ENCODE measurements at places on chromosomes 11 and 22. TPM values are rescaled to one million over a fixed set of nuclear protein-coding genes. Genes with fewer than 3 reads are reported as not detected.

DNA sequence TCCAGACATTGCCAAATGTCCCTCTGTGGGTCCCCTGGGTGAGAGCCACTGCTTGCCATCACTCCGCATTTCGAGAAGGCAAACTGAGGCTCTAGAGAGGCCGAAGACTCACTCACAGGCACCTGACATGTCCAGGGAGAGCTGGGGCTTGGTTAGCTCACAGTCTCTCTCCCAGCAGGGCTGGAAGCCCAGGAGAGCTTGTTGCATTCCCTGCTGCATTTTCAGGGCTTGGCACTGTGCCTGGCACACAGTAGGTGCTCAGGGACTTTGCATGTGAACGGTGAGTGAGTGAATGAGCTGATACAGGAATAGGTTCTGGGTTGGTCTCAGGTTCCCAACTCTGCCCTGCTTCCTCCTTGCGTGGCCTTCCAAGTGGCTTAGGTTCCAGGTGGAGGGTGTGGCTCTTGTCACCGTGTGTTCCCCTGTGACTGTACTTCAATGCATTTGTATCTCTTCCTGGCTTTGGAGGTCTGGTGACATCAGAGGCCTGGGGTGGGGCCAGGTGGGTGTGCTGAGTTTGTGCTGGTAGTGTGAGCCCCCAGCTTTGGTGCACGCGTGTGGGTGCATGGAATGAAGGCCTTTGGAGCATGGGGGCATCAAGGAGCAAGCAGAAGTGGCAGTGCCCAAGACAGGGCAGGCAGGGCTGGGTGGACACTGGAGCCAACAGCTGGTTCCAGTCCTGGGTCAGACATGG, 18.4 kb upstream of the SMIM38 start:
- H3K27ac ChIP-seq: no peak overlapping the region
- no peaks in the 10 kb centered on the region for H3K4me1 ChIP-seq
- peaks cover 17% of the 10 kb centered on the region for H3K36me3 ChIP-seq
- no peak overlapping the region for H3K4me3 ChIP-seq

- DNase-seq: no peak
- H3K27me3 ChIP-seq: peaks cover 22% of the 10 kb centered on the region
- peaks cover 4% of the 10 kb centered on the region for H3K36me3 ChIP-seq
- no peak overlapping the region for H3K4me3 ChIP-seq
- H3K27ac ChIP-seq: no peak overlapping the region
- H3K4me1 ChIP-seq: peaks cover 16% of the 10 kb centered on the region
Observed at GRCh38 chr11:75475767-75476650, 43.0 kb upstream of the KLHL35 start.

DNA sequence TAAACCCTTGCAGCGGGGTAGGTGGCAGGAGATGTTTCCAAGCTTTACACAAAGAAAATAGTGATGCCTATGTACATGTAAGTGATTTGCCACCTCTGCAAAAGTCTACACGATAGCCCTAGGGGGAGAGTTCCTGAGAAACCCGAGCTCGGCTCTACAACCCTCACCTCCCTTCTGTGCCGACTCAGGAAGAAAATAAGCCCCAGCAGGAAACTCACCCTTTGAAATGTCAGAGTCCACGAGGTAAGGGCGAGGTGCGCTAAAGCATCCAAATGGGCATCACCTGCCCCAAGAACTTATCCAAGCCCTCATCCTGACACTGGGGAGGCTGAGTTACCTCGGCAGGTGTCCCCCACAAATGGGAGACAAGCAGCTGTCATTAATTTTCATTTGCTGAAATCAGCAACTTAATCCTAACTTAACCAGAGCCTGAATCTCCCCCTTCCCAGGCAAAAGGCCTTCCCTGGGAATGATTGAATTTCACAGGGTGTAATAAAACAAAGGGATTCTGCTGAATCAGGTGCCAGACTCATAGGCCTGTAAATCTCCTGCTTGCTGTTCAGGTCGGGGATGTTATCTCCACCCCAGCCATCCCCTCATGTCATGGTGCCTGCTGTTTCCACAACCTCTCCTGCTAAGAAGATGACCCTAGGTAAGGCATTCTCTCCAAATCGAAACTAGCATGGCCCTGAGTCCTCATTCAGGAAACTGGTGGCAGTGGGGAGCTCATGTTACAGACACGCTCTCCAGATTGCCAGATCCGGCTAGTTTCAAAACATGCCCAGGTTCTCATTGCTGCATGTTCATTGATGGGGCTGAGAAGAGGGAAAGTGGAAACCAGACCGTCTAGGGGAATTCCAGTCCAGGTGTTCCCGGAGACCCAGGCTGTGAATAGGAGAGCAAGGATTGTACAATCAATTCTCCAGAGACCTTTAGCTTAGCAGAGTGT, 105.3 kb upstream of the KIRREL3 start:
- H3K27me3 ChIP-seq: peaks cover 6% of the 10 kb centered on the region
- DNase-seq: peak; percentile 57
- peaks cover 38% of the 10 kb centered on the region for H3K4me1 ChIP-seq
- H3K4me3 ChIP-seq: peak overlapping the region; percentile 79
- H3K27ac ChIP-seq: peak overlapping the region; percentile 99

DNA sequence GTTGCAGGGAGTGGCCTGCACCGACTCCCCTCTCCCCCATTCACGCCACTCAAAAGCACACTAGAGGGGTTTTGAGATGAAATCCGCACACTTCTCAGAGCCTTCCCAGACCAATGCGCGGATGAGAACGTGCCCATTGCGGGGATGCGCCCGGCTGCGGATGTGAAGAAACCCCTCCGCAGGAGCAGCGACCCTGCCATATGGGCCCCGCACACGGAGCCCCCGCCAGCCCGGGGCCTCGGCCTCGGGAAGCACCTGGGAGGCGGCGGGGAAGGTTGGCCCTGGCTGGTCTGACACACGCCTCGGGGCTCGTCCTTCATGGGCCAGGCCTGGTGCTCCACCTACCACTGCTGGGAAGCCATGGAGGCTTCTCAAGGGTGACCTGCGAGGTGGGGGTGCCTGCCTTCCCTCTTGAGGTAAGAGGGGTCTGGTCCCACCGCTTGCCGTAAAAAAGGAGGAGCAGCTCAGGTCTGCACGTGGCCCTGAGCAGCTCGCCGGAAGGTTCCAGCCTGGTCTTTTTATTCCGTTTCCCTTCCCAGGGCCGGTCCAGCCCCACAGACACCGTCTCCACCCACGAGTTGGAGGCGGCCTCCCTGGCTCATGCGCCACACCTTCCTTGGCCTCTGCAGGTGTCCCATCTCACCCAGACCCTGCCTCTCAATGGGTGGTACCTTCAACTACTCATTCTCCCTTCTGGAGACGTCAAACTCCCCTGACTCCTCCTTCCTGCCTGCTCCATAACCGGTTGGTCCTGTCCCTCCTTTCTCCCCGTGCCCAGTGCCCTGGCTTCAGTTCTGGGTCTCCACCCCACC, 39.4 kb downstream of the TRMU start:
- DNase-seq: no peak
- peaks cover 5% of the 10 kb centered on the region for H3K36me3 ChIP-seq
- H3K4me1 ChIP-seq: peaks cover 4% of the 10 kb centered on the region

DNA sequence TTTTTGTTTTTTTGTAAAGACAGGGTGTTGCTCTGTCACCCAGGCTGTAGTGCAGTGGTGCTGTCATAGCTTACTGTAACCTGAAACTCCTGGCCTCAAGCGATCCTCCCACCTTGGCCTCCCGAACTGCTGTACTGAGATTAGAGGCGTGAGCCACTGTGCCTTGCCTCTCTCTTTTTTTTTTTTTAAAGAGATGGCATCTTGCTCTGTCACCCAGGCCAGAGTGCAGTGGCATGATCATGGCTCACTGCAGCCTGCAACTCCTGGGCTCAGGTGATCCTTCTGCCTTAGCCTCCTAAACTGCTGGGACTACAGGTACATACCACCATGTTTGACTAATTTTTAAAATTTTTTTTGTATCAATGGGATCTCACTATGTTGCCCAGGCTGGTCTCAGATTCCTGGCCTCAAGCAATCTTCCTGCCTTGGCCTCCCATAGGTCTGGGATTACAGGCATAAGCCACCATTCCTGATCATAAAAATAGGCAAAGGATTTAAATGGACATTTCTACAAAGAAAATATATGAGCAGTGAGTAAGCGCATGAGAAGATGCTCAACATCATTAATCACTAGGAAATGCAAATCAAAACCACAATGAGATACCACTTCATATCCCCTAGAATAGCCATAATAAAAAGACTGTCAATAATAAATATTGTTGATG, 17.3 kb upstream of the CLNS1A start:
- H3K4me3 ChIP-seq: no peak overlapping the region
- no peaks in the 10 kb centered on the region for H3K27me3 ChIP-seq
- H3K27ac ChIP-seq: no peak overlapping the region
- DNase-seq: no peak

GRCh38 chr11:94746721-94747120, 21.4 kb upstream of the AMOTL1 start:
- no peaks in the 10 kb centered on the region for H3K36me3 ChIP-seq
- no peak for DNase-seq
- H3K27ac ChIP-seq: no peak overlapping the region
- H3K4me1 ChIP-seq: no peaks in the 10 kb centered on the region
- H3K27me3 ChIP-seq: peaks cover 2% of the 10 kb centered on the region

DNA sequence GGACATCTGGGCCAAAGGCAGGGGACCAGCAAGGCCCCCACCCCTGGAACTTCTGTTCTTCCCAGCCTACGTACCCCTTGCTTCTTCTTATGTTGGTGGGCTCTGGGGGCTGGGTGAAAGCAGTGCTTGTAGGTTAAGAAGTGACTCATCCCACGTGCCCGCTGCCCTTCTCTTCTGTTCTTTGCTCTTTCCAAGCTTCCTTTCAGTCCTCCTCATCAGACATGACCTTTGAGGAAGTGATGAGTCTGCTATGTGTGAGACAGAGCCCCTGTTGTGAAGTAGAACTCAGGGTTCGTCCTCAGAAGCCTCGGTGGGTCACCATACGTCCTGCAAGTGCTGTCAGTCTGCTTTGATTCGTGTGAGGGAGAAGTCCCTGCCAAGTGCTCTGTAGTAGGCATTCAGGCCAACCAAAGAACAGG, 12.7 kb downstream of the MED15 start:
- no peak overlapping the region for H3K4me3 ChIP-seq
- H3K27me3 ChIP-seq: peaks cover 5% of the 10 kb centered on the region
- peaks cover 18% of the 10 kb centered on the region for H3K4me1 ChIP-seq
- no peaks in the 10 kb centered on the region for H3K36me3 ChIP-seq
- DNase-seq: no peak
- no peak overlapping the region for H3K27ac ChIP-seq

DNA sequence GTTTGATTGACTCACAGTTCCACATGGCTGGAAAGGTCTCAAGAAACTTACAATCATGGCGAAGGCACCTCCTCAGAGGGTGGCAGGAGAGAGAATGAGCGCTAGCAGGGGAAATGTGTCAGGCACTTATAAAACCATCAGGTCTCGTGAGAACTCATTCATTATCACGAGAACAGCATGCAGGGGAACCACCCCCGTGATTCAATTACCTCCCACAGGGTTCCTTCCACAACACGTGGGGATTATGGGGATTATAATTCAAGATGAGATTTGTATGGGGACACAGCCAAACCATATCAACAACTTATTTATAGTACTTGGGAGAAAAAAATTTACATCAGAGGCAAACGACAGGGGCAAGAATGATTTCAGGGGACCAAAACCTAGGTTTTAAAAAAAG, 3.0 kb downstream of the ME3 start:
- peak overlapping the region; percentile 53 for H3K4me3 ChIP-seq
- peak overlapping the region; percentile 56 for H3K27ac ChIP-seq
- H3K36me3 ChIP-seq: no peaks in the 10 kb centered on the region
- peaks cover 2% of the 10 kb centered on the region for H3K27me3 ChIP-seq
- no peak for DNase-seq
- H3K4me1 ChIP-seq: peaks cover 4% of the 10 kb centered on the region

DNA sequence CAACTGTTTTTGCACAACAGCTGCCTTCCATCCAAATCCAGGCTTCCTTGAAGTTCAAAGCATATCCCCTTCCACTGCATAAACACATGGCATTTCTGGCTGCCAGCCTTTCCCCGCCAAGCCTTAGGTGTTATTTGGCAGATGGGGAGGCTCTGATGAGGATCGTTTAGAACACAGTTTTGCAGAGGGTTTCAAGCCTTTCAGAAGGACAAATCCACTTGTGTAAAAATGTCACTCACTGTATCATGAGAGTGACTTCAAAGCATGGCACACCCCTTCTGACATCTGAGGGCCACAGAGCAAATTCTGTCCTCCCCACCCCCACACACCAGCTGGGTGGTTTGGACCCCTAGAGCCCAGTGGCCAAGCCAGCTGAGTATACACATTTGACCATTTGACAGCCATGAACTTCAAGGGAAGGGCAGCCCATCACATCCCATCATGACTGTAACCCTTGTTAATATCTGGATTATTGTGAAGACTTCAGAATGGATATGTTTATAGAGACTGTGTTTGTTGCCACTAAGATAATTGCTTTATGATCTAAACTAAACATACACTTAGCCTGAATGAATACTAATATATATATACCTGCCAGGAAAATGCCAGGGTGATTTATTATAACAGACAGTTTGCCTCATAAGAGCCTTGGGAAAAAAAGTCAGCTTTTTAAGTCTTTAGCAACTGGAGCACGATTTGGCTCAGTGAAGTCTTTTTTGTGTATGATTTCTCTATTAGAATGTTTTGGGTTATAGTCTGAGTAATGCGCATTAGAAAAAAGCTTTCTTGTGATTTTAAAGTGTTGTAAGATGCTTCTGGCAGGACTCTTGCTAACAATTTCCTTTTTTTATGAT, 31.9 kb downstream of the FBLN1 start:
- H3K27me3 ChIP-seq: peaks cover 1% of the 10 kb centered on the region
- peak overlapping the region; percentile 59 for H3K27ac ChIP-seq
- H3K4me3 ChIP-seq: no peak overlapping the region
- peaks cover 7% of the 10 kb centered on the region for H3K4me1 ChIP-seq
- peaks cover 4% of the 10 kb centered on the region for H3K36me3 ChIP-seq
- DNase-seq: no peak

DNA sequence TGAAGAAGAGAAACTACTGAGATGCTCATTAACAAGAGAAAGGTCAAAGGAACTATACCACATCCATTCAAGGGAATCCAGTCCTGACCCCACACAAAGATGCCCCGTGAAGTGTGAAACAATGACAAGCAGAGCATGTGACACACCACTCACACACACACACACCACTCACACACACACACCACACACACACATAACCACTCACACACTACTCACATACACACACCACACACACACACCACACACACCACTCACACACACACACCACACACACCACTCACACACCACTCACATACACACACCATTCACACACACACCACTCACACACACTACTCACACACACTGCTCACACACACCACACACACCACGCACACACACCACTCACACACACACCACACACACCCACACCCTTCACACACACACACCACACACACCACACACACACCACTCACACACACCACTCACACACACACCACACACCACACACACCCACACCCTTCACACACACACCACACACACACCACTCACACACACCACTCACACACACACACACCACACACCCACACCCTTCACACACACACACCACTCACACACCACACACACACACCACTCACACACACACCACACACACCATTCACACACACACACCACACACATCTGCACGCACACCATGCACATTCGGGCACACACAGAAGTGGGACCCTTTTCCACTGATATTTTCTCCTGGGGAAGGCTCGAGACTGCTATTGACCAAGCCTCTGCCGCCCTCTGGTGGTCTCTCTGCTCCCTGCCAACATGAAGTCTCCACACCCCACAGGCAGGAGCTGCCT, 32.0 kb upstream of the COMT start:
- peak; percentile 89 for DNase-seq
- peaks cover 6% of the 10 kb centered on the region for H3K36me3 ChIP-seq
- no peak overlapping the region for H3K27ac ChIP-seq
- H3K4me3 ChIP-seq: no peak overlapping the region

Gene OR10A4
- not detected for total RNA-seq

Gene SLC35F2
- total RNA-seq: 3.5 TPM

Gene EEF1G
- total RNA-seq: 928 TPM
